ENCODE measurements at places on chromosomes 2 and 18.

- peak; percentile 75 for DNase-seq
These were observed 3.7 kb downstream of the FBXO48 start for GRCh38 chr2:68463287-68463877.

DNA sequence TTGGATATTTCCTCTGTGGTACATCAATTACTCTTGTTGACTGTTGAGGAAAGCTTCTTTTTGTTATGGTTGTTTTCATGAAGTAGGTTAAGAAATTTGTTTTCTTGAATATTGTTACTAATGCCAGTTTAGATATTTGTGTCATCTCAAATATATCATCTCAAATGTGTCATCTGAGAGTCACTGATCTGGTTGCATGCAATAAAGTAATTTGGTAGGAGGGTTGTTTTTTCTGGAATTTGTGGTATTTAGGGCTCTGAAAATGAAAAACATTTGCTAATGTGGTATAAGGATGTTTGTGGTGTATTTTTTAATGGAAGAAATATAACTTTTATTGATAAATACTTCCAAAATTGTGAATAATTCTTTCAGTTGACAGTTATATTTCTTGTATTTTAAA, 117.7 kb downstream of the GREB1L start:
- DNase-seq, result no peak

DNA sequence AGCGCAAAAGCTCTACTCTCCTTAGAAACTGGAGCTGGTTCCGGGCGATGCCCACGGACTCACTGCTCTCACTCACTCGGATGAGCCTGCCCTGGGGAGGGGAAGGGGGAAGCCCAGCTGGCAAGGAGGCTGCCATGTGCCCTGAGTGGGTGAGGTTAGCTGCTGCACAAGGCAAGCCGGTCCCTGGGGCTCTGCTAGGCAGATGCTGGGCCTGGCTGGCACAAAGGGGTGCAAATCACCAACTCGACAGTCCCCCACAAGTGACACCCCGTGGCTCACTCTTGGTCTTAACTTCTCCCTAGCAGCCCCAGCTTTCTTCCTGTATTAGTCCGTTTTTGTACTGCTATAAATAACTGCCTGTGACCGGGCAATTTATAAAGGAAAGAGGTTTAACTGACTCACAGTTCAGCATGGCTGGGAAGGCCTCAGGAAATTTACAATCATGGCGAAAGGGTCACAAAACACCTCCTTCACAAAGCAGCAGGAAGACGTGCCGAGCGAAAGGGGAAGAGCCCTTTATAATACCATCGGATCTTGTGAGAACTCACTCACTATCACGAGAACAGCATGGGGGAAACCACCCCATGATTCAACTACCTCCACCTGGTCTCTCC, 33.2 kb downstream of the ADCY3 start:
- peak; percentile 85 for DNase-seq

GRCh38 chr2:41998186-41999127, 49.4 kb upstream of the PKDCC start:
- DNase-seq, result peak; percentile 16

- DNase-seq, result no peak
These were observed 46.3 kb downstream of the ADCYAP1 start for GRCh38 chr18:950882-951495.

- DNase-seq, result no peak
These were observed 944.9 kb upstream of the GYPC start for GRCh38 chr2:125711075-125711474.

- no peak for DNase-seq
These were observed 3.9 kb downstream of the INPP4A start for GRCh38 chr2:98448441-98449145.

DNA sequence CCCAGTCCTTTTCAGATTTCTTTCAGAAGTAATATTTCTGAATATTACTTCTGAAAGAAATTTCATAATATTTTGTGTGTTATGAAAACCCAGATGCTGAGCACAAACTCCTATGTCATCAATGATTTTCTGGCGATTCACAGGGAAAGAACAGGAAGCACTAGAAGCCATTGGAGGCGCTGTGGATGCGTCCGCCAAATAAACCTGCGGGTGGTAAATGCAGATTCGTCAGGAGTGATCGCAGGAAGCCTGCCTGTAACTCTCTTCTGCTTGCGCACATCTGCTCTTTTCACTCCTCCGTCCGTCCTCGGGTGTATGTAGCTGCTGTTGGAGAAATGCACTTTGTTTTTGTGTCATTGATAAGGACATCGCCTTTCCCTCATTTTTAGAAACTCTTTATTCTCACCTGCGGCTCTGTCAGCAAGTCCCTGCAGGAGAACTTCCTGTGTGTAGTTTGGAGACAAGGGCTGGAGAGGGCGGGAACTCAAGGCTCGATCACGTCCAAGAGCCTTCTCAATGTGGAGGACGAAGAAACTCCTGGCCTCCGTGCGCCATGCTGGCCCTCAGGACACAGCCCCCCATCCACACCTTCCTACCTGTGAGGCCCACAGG, 483.8 kb downstream of the GALR1 start:
- no peak for DNase-seq

DNA sequence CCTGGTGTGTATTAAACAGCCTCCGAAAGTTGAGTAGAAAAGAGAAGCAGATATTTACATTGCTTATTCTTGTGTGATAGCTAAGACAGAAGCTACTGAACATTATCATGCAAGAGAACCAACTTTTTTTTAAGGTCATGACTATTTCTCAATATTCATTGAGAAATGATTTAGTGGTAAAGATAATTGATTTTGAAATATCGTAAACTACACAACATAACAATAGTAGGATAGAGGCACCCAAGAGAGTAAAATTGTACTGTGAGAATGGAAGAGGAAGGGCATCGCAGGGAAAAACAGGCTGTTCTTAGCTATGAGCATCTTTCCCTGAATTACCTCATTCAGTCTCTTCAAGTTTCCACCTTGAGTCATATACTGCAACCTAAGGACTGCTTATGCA, 25.2 kb downstream of the HRH4 start:
- no peak for DNase-seq

GRCh38 chr18:76720683-76721082, 101.7 kb upstream of the ZNF236 start:
- no peak for DNase-seq

DNA sequence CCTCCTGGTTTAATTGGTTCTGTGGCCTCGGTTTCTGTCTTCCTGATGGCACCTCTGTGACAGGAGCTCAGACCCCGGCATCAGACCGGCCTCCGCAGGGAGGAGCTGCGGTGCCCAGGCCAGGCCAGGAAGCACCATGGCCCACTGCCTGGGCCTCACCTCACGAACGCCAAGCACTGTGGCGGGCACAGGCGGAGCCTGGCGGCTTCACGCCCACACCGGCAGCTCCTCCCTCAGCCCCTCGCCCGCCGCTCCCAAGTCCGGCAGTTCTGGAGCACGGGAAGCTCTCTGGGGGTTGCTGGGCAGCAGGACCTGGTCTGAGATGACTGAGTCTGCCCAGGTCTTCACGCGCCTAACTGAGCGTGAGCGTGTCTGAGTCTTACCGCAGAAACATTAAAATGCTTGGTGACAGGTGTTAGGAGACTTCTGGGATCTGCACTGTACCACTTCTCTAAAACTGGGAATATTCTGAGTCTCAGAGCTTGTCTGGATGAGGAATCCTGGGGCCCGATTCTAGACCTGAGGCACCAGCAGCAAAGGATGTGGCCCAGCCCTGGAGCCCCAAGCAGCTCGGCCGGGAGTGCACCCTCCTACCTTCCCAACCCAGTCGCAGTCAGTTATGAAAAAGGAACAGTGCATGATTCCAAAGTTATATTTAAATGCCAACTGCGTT, 21.9 kb downstream of the RTP5 start:
- no peak for DNase-seq

All from endothelial cell of umbilical vein (primary cell).